ENCODE measurements at places on chromosomes 7 and 10.

DNA sequence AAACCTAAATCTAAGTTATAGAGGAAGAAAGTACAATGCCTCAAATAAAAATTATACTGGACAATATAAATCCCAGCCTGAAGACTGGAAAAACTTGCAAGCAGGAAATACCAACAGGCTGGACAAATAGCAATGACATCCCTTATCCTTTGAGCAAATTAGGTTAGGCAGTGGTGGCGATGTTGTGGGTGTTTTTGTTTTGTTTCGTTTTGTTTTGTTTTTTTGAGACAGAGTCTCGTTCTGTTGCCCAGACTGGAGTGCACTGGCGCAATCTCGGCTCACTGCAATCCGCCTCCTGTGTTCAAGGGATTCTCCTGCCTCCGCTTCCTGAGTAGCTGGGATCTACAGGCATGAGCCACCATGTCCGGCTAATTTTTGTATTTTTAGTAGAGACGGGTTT, 57.3 kb upstream of the TES start:
- no peak for DNase-seq

DNA sequence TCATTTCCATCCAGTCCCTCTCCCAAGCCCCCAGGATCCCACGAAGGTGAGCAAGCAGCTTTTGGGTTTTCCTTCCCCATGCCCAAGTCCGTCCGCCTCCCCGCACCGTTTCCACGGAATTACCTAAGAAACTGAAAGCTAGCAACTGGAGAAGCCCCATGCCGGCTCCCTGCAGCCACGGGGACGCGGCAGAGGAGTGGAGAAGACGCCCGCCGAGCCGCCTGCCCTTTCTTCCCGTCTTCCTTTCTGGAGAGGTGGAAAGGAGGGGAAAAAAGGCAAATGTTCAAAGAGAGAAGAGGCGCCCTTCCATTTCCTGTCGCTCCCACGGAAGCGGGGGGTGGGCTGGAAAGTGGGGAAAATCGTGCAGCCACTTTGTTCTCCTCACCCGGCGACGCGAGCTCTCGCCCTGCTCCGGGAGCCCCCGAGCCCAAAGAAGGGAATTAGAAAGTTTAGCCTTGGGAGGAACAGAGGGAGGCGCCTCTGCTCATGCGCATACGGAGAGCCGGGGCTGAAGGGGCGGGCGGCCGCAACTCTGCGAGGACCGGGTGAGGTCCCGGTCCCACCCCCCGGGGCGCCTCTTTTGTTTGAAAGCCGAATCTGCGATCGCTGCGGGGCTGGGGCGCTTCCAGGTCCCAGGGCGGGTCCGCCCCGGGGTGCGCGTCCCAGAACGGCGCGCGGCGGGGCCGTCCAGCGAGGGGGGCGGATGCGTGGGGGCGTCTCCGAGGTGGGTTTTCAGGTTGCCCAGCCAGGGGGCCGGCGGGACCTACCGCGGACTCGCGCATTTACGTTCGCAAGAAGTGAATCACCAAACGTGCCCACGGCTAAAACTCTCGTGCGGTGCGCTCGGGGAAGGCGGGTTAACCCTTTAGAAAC, at the start of gene LAMB1:
Gene LAMB1 (minus strand): TSS at position 436 of the 873 bp plus-strand sequence. CDS start 276 bp downstream, at position 160.
- no peak for DNase-seq

GRCh38 chr10:50614444-50615137, 9.2 kb downstream of the SGMS1 start:
- no peak for DNase-seq

DNA sequence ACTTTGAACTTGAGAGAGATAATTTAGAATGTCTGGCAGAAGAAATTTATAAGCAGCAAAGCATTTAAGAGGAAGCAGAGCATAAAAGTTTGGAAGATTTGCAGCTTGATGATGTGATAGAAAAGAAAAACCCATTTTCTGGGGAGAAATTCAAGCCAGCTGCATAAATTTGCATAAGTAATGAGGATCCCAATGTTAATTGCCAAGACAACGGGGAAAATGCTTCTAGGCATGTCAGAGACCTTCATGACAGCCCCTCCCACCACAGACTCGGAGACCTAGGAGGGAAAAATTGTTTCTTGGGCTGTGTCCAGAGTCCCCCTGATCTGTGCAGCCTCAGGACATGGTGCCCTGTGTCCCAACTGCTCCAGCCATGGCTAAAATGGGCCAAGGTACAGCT, 263.6 kb upstream of the POT1 start:
- DNase-seq, result no peak

DNA sequence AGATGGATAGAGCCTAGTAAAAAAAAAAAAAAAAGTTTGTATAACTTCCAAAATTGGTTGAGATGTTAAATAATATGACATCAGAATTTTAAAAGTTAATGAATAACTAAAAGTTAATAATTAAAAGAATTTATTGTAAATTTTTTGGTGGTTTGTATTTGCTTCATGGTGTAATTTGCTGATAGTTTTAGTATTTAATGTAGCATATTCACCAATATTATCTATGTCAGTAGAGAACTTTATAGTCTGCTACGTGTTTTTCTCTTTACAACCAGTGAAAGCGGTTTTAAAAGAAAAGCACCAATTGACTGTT, 51.8 kb upstream of the STEAP4 start:
- no peak for DNase-seq

- no peak for DNase-seq
Observed at GRCh38 chr10:61010863-61011262, 66.9 kb upstream of the RHOBTB1 start.

DNA sequence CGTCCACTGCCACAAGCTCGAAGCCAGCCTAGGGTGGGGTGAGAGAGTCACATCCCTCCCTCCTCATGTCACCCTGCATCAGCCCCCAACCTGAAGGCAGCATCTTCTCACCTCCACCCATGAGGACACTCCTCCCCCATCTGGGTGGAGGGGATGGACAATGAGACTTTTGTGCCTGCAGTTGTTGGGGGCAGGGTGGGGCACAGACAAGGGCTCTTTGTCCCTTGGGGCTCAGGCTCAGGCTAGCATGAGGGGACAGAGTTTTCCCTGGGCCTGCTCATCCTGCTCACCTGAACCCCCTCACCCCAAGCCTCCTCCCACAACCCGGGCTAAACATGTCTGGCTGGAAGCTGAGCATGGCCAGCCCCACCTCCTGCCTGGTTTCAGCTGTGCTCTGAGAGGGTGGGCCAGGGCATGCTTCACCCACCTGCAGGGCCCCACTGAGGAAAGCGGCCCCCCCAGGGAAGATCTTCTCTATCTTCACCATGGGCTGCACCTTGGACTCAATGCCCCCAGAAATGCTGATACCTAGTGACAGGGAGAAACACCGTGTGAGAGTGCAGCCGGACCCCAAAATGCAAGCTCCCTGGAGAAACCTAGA, 9.3 kb downstream of the LZTS2 start:
- DNase-seq, result no peak

DNA sequence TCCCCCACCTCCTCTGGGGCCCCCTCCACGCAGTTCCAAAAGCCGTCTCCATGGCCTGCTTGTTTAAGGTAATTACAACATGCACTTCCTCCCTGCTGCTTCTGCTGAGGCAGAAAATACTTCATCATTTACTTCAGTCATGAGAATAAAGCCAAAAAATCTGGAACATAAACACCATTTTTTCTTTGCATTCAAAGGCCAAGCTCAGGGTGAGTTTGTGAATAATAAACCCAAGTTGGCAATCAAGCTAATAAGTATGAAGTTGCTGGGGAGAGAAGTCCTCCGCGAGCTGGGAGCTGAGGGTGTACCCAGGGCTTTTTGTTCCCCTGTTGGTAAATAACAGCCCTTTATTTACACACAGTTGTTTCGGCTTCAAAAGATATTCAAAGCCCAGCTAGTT, 70.5 kb downstream of the FAM204A start:
- DNase-seq, result no peak

DNA sequence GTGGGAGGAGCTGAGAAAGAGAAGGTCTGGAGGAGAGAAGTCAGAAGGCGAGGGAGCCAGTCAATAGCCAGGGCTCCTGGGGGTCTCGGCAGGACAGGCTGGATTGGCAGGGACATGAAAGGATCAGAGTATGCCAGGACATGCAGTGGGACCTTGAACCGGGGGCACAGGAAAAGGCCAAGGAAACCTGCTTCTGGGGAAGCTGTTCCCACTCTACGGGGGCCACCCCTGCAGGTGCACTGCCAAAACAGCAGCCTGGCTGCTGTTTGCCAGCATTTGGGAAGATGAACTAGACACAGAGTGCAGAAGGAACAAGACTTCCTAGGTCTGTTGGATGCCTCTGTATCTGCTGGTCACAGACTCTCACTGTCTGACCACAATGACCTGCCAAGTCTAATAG, 194.9 kb upstream of the PRSS58 start:
- DNase-seq, result no peak

- DNase-seq, result no peak
Observed at GRCh38 chr10:43979551-43979950, 330.9 kb upstream of the ZNF32 start.

DNA sequence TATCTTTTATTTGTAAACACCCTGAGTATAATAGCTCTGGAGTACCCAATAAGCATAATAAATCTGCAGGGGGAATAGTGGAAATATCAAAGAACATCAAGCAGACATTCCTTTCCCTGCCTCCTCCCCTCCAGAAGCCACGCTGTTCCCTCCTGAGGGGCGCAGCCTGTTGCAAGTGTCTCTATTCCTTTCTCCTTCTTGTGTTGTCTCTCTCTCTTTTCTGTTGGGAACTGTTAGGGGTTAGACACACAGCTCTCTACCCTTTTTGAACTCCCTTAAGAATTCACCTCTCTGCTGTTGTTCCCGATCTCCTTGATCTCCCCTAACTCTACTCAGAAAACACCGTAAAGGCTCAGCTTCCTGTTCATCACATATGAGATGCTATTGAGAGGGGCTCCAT, 178.0 kb upstream of the FZD1 start:
- no peak for DNase-seq

GRCh38 chr10:109721453-109722064, 201.8 kb downstream of the XPNPEP1 start:
- no peak for DNase-seq

DNA sequence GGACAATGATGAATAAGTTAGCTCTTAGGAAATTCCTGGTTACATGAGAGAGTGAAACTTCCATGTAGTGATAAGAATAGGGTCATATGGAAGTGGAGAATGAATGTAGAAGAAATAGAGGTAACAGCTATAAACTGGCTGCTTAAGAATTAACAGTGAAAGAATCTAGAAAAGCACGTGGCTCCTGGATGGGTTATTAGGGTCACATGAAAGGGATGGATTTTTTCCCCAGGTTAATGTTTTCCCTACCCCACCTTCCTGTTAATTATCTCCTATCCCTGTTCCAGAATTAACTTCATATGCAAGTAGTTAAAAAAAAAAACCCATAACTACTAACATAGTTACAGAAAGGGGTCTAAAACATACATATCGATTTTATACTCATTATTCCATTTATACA, 58.0 kb downstream of the ANKIB1 start:
- DNase-seq, result no peak

- no peak for DNase-seq
Observed at GRCh38 chr7:69775231-69775771, 177.0 kb downstream of the AUTS2 start.

DNA sequence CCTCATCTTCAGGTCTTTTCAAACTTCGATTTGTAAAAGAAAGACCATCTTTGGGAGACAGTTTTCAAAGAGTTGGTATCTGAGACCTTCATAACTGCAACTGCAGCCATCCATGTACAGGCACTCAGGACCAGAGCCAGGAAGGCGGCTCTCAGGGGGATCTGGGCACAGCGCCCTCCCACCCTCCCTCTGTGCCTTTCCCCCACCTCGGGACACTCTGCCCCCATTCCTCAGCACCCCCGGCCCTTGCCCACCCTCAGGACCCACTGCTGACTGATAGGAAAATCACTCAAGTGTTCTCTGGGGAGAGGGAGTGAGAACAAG, 143.6 kb downstream of the CUBN start:
- no peak for DNase-seq

- no peak for DNase-seq
Observed at GRCh38 chr7:30224511-30225062, 59.8 kb upstream of the ZNRF2 start.

DNA sequence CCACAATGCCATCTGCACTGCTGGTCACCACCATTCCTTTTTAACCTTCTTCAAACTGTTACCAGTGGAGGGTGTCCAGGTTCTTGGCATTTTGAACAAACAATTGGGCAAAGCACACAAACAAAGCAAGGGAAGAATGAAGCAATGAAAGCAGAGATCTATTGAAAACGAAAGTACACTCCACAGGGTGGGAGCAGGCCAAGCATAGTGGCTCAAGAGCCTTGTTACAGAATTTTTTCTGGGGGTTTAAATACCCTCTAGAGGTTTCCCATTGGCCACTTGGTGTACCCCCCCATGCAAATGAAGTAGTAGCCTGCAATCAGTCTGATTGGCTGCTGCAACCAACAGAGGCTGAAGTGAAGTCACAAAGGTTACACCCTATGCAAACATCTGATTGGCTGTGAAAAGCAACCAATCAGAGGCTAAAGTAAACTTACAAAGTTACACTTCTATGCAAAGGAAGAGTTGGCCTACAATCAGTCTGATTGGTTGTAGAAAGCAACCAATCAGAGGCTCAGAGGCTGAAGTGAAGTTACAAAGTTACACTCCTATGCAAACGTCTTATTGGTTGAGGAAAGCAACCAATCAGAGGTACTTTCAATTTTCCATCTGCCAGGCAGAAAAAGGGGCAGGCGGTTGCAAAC, 103.2 kb upstream of the WAC start:
- no peak for DNase-seq
